ENCODE measurements at places on chromosomes 6 and 20. TPM values are rescaled to one million over a fixed set of nuclear protein-coding genes. Genes with fewer than 3 reads are reported as not detected.

The HM13 gene
- 41.5 TPM for total RNA-seq

The FOXF2 gene
- total RNA-seq = 66.6 TPM

The TMC2 gene
- total RNA-seq = not detected

The DNAH8 gene
- total RNA-seq = under 0.01 TPM

The SULF2 gene
- total RNA-seq = 78.7 TPM

The VGLL2 gene
- total RNA-seq = not detected

The OPRM1 gene
- 1.2 TPM for total RNA-seq

The NPBWR2 gene
- not detected for total RNA-seq

DNA sequence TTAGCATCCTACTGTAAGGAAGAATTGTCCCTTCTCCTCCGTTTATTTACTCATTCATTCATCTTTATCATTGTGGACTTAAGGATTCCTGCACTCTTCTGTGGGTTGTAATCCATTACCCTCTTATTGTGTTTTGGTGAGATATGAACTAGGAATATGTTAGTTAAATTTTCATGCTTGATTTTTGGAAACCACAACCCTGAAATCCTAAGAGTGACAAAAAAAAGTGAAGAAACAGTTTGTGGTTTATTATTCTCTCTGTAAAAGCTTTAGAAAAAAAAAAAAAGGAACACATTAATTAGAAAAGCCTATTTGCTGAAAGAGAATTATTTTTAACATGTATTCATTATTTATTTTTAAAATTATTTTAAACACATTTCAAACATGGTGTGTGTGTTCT, 36.7 kb upstream of the INSM1 start:
- H3K27ac ChIP-seq = no peak overlapping the region
- no peaks in the 10 kb centered on the region for H3K36me3 ChIP-seq
- H3K4me3 ChIP-seq = no peak overlapping the region

- H3K36me3 ChIP-seq = no peaks in the 10 kb centered on the region
- H3K4me1 ChIP-seq = peaks cover 11% of the 10 kb centered on the region
- H3K27me3 ChIP-seq = no peaks in the 10 kb centered on the region
- H3K4me3 ChIP-seq = peak within 1 kb of the TSS; percentile 64
- no peak for DNase-seq
Observed at GRCh38 chr6:69866351-69866769, at the start of gene COL19A1. Gene COL19A1, plus strand, starts transcription at chr6:69866556. Its CDS starts 13,012 bp downstream, at chr6:69879568.

DNA sequence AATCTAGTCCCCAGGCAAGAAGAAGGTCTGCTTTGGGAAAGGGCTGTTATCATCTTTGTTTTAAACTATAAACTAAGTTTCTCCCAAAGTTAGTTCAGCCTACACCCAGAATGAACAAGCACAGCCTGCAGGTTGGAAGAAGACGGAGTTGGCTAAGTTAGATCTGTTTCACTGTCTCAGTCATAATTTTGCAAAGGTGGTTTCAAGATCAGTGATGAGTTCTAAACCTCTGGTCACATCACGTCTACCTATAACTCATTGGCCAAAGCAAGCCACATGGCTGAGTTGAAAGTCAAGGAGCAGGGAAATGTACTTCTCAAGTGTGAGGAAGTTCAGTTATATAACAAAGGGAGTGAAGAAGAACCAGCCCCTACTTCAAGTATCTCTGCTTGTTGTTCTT, 50.5 kb upstream of the ECI2 start:
- H3K36me3 ChIP-seq = no peaks in the 10 kb centered on the region
- DNase-seq = no peak
- H3K27ac ChIP-seq = no peak overlapping the region

GRCh38 chr6:152046118-152046517, 238.6 kb downstream of the ESR1 start:
- no peak overlapping the region for H3K27ac ChIP-seq
- no peaks in the 10 kb centered on the region for H3K36me3 ChIP-seq
- H3K27me3 ChIP-seq = no peaks in the 10 kb centered on the region
- no peak for DNase-seq
- H3K4me1 ChIP-seq = no peaks in the 10 kb centered on the region

DNA sequence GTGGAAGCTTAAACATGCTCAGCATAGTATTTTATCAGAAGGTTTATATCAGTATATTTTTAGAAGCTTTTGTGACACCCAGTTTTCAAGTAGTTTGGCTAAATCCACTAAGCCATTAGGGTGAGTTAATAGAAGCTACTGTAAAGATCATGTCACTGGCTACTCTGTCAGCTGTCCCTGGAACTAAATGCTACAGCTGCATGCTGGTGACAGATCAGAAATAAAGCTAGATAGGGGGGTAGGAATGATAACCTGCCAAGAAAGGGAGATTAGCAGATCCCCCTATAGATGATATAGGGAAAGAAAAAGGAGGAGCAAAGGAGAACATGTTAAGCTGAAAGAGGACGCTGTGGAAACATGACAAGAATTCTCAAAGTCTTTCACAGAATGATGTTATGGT, 363.2 kb downstream of the QKI start:
- no peaks in the 10 kb centered on the region for H3K27me3 ChIP-seq
- no peaks in the 10 kb centered on the region for H3K4me1 ChIP-seq
- H3K4me3 ChIP-seq = no peak overlapping the region
- H3K27ac ChIP-seq = no peak overlapping the region
- DNase-seq = no peak

- no peak overlapping the region for H3K4me3 ChIP-seq
- no peaks in the 10 kb centered on the region for H3K36me3 ChIP-seq
- DNase-seq = no peak
- H3K27me3 ChIP-seq = no peaks in the 10 kb centered on the region
- no peak overlapping the region for H3K27ac ChIP-seq
Observed at GRCh38 chr20:11454966-11455799, 462.5 kb upstream of the BTBD3 start.

DNA sequence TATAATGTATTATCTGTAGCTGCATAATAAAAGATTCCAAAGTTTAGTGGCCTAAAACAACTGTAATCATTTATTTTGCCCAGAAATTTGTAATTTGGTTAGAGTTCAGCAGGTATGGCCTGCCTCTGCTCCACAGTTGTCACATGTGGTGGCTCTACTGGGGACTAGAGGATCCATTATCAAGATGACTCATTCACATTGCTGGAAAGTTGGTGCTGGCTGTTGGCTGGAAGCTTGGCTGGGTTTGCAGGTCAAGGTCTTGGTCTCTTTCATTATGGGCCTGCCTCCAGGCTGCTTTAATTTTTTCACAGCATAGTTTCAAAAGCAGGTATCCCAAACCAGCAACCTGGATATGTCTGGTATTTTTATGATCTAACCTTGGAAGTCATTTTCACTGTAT, 17.6 kb downstream of the TRDN start:
- H3K27ac ChIP-seq = no peak overlapping the region
- no peaks in the 10 kb centered on the region for H3K36me3 ChIP-seq
- no peaks in the 10 kb centered on the region for H3K4me1 ChIP-seq
- no peak overlapping the region for H3K4me3 ChIP-seq

GRCh38 chr6:31197559-31198305, 27.2 kb upstream of the POU5F1 start:
- no peaks in the 10 kb centered on the region for H3K36me3 ChIP-seq
- DNase-seq = peak; percentile 98
- H3K27ac ChIP-seq = peak overlapping the region; percentile 92
- peaks cover 48% of the 10 kb centered on the region for H3K4me1 ChIP-seq
- peak overlapping the region; percentile 66 for H3K4me3 ChIP-seq
- no peaks in the 10 kb centered on the region for H3K27me3 ChIP-seq

DNA sequence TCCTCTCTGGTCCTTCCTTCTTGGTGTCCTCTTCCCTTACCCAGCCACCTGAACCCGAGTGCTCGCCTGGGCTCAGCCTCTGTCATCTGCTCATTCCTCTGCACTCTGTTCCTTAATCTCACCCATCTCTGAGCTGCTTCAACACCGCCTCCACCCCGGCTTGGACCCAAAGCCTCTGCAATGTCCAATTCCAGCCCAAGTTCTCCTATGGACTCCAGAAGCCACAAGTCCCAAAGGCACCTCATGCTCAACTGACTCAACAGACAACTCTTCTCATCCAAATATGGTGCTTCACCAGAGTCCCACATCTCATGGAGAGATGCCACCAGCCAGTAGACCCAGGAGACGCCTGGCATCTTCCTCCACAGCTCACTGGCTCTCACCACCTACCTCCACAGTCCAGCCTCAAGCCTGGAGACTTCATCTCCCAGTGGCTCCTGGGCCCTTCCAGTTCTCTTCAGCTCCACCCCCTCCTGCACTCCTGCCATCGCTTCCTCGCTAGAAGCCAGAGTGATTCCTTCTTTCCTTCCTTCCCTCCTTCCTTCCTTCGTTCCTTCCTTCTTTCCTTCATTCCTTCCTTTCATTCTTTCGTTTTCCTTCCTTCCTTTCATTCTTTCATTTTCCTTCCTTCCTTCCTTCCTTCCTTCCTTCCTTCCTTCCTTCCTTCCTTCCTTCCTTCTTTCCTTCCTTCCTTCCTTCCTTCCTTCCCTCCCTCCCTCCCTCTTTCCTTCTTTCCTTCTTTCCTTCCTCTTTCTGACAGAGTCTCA, 40.9 kb upstream of the NNAT start:
- H3K36me3 ChIP-seq = no peaks in the 10 kb centered on the region
- no peaks in the 10 kb centered on the region for H3K27me3 ChIP-seq
- no peaks in the 10 kb centered on the region for H3K4me1 ChIP-seq
- H3K4me3 ChIP-seq = no peak overlapping the region

GRCh38 chr6:36296240-36296639, 26.4 kb downstream of the PNPLA1 start:
- H3K36me3 ChIP-seq = no peaks in the 10 kb centered on the region
- DNase-seq = no peak
- H3K27ac ChIP-seq = no peak overlapping the region
- no peaks in the 10 kb centered on the region for H3K27me3 ChIP-seq

- H3K4me3 ChIP-seq = no peak overlapping the region
- peaks cover 98% of the 10 kb centered on the region for H3K36me3 ChIP-seq
- no peak overlapping the region for H3K27ac ChIP-seq
- no peaks in the 10 kb centered on the region for H3K27me3 ChIP-seq
- no peak for DNase-seq
- H3K4me1 ChIP-seq = no peaks in the 10 kb centered on the region
Observed at GRCh38 chr20:36924167-36925045, 27.1 kb downstream of the SAMHD1 start.

Measured in esophagus muscularis mucosa (tissue), 4 donors.